ENCODE measurements at places on chromosomes 3 and 15.

- DNase-seq: no peak
These were observed 10.2 kb downstream of the SNRK start for GRCh38 chr3:43296565-43296964.

- DNase-seq: peak; percentile 41
These were observed 60.5 kb downstream of the GTPBP8 start for GRCh38 chr3:113051302-113051711.

GRCh38 chr3:127858521-127858920 lies 36.2 kb upstream of the MGLL start:
- no peak for DNase-seq

GRCh38 chr15:82183121-82184031 lies 79.2 kb downstream of the EFL1 start:
- DNase-seq: no peak

DNA sequence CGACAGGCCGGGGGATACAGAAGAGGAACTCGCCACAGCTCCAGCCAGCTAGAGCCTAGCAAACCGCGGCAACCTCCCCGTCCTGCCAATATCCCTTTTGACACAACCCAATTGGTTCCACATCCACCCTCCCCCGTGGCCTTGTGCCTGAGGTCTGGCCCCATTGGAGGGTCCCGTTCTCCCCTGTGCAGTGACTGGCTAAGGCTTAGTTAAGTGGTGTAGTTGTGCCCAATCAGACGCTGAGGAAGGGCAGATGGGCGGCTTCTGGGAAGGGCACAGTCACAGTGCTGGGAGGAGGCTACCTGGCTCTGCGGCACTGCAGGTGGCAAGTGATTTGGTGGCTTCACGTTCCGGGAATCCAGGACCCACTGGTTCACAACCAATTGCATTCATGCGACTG lies 78.6 kb downstream of the SNRK start:
- DNase-seq: no peak

- DNase-seq: no peak
These were observed 32.5 kb downstream of the CEP152 start for GRCh38 chr15:48778331-48778730.

DNA sequence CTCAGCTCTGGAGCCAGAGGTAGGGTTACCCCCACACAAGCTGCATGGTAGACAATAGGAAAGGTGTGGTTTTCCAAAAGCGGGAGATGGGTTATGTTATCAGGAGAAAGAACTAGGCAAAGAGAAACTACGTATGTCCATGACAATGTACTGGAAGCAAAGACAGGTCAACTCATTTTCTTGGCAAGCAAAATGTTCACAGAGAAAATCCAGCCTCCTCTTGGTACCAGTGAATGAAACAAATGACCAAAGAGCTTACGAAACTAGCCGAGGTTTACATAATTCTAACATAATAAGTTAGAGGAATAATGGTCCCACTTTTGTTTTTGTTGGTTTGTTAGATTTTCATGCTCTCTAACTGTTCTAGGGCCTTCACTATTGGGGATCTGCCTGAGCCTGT lies 338.1 kb upstream of the TGFBR2 start:
- DNase-seq: no peak

- DNase-seq: no peak
These were observed 327.2 kb upstream of the CDIN1 start for GRCh38 chr15:36252146-36252711.

DNA sequence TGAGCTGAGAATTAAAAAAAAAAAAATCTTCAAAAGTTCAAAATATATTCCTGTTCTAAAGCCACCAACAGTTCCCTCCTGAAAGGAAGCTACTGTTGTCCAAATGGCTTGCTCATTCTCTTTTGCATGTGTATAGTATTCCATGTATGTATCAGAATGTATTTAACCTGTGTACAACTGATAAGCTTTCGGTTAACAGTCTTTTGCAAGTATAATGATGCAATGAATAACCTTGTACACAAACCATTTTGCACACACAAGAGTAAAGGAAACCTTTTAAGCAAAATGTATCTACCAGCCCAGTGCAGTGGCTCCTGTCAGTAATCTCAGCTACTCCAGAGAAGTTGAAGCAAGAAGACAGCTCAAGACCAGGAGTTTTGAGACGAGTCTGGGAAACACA lies 32.6 kb downstream of the TOPBP1 start:
- DNase-seq: no peak

GRCh38 chr3:112338021-112338726 lies 5.2 kb downstream of the CD200 start:
- no peak for DNase-seq

- no peak for DNase-seq
These were observed 82.7 kb upstream of the VGLL3 start for GRCh38 chr3:87073496-87074145.

DNA sequence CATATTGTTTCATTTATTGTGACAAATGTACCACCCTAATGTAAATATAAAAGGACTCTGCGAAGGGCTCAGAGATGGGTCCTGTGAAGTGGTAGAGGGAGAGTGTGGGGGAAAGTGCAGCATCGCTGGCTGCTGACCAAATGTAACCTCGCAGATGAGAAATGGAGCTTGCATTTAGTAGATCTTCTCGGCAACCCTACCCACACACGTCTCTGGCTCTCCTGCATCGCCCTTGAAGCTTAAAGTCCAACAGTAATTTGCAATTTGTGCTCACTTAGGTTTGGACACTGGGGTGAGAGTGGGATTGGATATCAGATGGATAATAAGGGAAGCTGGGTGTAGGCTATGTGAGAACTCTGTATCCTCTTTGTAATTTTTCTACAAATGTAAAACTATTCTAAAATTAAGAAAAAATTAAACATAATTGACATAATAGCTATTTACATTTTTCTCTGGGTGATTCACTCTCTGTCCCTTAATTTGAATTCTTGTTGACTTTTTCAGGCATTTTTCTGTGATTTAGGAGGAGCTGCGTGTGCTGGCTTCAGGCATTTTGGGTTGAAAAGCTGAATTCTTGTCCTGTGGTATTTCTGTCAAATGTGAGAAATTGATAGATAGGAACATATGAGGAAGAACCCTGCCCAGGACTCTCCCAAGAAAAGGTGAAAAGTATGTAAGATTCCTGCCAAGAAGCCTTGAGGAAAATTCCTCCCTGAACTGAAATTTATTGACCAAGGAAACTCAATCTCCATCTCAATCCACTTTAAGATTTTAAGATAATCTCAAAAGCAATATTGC lies 524.7 kb upstream of the MCTP2 start:
- DNase-seq: no peak

DNA sequence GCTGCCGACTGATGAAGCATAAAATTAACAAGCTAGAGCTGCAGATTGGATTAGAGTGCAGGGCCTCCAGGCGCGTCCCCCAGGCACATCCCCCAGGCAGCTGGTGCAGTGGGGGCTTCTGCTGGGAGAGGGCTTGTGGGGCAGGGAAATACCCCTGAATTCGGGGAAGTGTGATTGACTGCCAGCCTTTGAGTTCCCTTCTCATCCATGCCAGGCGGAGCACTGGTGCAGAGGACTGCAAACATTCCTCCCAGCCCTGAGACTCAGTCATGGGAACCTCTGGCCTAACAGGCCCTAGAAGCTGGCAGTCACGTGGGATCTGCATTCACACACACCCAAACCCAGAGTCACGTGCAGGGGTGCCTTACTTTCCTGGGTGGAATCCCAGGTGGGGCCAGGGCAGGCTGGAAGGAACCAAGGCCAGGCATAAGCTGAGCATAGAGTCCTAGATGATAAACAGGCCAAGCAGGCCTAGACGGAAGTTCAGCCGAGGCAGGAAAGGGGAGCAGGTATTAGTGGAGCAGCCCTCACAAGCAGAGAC lies 46.2 kb upstream of the SEC22A start:
- DNase-seq: no peak

GRCh38 chr3:159859836-159860235 lies 128.8 kb upstream of the IL12A start:
- no peak for DNase-seq

GRCh38 chr3:160213191-160213590 lies 12.0 kb upstream of the C3orf80 start:
- DNase-seq: no peak

- DNase-seq: no peak
These were observed 1.5 kb downstream of the CEP63 start for GRCh38 chr3:134487406-134487805.
